ENCODE measurements at places on chromosomes 12 and 14.

DNA sequence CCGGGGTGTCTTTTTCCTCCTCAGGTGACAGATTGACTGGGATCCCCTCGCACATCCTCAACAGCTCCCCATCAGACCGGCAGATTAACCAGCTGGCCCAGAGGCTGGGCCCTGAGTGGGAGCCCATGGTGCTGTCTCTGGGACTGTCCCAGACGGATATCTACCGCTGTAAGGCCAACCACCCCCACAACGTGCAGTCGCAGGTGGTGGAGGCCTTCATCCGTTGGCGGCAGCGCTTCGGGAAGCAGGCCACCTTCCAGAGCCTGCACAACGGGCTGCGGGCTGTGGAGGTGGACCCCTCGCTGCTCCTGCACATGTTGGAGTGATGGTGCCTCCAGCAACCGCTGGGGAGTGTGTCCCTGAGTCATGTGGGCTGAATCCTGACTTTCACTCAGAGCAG, 172.8 kb downstream of the CRADD start:
- DNase-seq = no peak

DNA sequence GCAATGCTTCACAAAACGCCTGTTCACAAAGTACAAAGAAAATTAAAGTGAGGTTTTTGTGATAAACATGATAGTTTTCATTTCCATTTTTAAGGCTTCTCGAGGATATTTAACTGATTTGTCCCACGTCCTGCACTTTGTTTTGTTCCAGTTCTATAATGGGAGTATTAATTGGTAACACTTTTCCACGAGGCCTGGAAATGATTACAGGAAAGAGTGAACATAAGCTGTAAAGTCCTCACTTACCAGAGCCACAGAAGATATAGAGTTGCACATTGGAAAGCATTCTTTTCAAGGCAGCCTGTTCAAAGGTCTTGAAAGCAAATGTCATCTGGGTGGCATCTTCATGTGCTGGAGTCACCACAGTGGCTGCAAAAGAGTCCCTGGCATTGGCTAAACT, 1236.6 kb downstream of the BCL11B start:
- no peak for DNase-seq

DNA sequence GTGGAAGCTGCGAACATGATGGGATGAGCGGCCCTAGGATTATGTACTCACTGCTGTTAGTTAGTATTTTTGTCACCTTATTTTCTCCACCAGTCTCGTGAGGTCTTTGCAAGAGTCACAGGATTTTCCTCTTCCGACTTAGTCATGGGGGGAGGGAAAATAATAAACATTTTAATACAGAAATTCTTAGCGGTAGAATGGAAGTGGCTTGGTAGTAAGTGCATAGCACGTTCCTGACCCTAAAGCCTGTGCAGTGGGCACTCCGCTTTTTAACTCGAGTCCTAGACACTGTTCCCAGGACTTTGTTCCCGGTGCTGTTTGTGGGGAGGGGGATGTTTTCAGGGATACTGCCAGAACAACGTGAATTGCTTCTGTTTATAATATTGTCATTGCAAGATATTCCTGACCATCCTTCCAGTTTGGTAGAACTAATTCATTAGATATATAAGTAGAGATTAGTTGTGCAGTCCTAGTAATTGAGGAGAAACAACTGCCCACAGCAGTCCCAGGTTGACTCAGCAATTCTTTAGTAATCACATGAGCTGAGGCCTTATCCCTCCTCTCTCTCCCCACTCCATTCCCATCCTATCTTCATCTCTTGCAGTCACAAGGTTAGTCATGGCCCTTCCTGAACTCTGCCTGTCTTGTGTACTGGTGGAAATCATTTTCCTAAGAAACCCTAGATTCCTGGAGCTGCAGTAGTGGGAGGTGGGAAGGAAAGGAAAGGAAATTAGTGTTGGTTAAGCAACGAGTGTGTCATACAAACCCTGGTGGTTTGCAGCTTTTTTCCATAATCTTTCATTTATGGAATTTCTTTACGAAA, 799 bp downstream of the SLC38A6 start:
- DNase-seq = no peak

DNA sequence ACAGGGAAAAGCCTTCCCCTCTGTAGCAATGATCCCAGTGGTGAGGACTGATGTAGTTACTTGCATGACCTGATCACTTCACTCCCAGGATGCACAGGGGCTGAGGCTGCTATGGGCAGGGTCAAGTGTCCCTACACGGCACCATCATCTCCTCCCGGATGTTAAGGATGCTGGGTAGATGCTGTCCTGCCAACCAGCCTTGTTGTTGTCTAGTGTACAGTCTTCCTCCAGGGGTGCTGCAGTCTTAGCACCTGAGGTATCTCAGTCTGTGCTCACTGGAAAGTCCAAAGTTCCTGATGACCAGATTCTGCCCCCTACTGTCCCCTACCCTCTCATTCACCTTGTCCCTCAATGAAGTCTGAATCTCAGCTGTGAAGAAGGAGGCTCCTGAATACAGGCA, 20.1 kb downstream of the CPM start:
- no peak for DNase-seq

DNA sequence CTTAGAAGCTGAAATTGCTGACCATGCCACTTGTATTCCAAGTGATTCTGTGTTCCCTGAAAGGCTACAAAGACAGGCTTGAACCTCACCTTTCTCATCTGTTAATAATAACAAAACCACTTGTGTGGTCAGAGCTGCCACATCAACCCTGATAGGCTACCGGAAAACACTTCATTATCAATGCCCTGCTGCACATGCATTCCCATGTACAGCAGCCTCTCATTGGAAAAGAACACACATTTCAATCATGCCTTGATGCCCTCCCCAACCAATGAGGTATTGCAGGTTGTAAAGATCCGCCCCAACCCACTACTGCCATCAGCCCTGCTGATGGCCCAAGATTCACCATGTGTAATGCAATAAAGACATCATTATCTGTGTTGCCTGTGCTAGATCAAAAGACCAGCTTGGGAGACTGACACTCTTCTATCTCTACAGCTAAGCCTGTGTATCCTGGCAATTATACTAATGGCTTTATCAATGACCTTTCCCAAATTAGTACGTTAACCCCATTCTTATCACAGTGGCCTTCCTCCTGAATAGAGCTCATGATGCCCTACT, 2.8 kb downstream of the GPR19 start:
- DNase-seq = no peak

- DNase-seq = no peak
These were observed 97.6 kb downstream of the EFCAB11 start for GRCh38 chr14:89856871-89857345.

DNA sequence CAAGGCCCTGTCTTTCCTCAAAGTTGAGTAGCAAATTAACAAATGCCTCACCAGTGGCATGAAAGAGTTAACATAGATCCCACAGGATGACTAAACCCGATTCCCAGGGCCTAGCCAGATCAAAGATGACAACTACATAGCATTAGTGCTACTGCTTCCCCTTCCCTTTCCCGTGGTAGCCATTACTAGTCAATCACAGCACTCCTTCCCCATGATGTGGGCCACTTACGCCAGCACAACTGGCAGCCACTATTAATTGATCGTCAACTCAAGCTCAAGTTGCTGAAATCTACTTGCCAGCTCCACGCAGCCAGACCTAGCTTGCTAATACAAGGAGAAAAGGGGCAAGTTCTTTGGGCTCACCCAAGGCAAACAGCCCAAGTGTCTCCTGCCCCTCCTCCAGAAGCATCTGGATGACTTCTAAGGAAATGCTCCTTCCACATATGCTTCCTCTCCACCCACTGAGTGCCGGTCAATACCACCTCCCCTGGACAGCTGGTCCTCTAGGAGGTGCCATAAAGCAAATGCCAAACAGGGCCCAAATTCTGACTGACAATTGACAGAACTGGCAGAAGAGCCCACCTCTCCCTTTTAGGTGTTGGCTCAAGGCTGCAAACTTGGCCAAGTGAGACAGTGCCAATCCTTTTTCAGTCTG, 72.6 kb downstream of the NUAK1 start:
- no peak for DNase-seq

DNA sequence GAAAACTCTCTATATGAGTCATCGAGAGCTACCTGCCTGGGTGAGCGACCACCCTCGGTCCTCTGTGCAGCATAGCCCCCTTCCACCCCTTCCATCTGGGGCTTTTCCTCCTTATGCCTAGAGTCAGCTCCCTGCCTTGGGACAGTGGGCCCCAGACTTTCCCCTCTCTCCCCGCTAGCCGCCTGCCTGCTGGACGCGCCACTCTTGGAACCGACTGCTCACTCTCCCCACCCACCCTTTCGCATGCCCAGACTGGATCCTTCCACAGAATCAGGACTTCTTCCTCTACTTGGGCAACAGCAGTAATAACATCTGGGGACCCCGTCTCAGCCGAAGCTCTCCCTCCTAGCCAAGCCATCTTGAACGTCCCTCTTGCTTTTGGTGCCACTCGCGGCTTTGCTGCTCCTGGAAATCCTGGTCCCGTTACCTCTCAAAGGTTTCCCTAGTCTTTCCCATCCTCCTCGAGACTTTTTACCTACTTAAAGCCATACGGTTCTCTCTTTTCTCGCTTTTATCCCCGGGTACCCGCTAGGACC, 671 bp downstream of the ESYT1 start:
- DNase-seq = no peak

- DNase-seq = no peak
These were observed 262.7 kb upstream of the ALG10B start for GRCh38 chr12:38053655-38054464.

GRCh38 chr12:58504143-58504938, 416.0 kb downstream of the LRIG3 start:
- DNase-seq = no peak

DNA sequence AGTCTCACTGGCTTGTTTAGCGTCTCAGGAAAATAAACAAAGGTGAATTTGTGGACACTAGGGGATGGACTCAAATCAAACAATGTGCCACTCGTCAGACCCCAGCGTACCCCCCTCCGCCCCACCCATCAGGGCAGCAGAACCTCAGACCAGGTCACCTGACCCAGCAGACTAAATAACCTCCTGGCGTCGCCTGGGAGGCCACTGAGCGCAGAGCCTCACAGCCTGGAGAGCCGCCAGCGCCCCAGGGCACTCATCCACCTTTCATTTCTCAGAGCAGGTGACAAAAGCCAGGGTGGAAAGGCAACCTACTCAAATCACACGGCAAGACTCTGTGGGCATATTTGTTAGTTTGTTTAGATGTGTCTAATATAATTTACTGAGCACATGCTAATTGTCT, 100.9 kb downstream of the DICER1 start:
- no peak for DNase-seq

GRCh38 chr12:24903329-24904088, 45.4 kb downstream of the BCAT1 start:
- no peak for DNase-seq

DNA sequence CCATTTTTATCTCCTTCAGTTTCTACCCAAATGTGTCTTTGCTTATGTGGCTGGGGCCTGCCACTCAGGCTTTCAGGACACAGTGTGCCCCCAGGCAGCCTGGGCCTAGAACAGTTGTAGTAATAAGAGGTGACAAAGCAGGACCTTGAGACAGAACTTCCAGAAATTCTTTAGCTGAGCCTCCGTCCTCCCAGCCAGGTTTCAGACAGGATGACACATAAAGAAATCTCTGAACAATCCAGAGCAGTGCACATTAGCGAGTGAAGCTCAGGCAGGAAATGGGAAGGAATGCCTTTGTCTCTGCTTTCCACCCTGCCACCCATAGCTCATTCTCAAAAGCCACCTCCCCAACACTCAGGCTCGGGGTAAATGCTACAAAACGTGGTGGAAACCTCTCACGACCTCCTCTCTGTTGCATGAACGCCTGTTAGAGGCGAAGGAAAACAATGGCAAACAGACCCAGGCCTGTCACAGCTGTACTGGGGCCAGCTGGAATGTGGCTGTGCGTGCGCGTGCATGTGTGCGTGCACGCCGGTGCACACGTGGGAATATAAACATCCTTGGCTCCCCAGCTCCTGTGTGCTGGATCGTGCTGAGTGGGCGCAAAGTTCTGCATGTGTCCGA, 286.7 kb downstream of the ZFP36L1 start:
- DNase-seq = no peak

GRCh38 chr12:130559806-130560205, 156.3 kb downstream of the RIMBP2 start:
- no peak for DNase-seq

DNA sequence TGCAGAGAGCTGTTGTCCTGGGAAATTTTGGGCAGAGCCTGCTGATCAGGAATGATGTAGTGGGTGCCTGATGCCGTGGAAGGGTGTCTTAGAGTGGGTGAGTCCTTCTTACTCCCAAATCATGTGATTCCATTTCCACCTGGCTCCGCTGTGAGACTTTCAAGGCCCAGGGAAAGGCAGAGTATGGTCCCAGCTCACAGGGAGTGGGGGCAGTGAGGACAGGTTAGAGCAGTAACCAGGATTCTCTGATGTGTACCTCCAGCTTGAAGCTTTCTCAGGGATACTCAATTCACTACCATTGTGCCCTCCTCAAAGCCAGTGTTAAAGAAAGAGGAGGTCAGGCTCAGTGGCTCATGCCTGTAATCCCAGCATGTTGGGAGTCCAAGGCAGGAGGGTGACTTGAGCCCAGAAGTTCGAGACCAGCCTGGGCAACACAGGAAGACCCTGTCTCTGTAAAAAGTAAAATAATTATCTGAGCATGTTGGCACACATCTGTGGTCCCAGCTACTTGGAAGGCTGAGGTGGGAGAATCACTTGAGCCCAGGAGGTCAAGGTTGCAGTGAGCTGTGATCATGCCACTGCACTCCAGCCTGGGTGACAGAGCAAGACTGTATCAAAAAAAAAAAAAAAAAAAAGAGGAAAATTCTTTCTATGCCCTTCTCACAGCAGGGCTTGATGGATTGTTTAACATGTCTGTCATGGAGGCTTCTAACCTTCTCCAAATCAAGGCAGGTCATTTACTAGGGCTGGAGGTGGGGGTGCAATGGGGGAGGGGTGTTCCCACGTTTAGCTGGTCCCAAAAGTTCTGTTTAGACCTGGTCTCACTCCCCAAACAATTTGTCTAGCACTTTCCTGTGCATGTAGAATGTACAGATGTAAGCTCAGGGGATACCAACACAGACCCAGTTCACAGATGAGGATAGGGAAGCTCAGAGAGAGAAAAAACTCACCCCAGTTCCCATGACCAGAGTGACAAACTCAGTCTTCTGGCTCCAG, 12.5 kb upstream of the IQSEC3 start:
- DNase-seq = no peak

DNA sequence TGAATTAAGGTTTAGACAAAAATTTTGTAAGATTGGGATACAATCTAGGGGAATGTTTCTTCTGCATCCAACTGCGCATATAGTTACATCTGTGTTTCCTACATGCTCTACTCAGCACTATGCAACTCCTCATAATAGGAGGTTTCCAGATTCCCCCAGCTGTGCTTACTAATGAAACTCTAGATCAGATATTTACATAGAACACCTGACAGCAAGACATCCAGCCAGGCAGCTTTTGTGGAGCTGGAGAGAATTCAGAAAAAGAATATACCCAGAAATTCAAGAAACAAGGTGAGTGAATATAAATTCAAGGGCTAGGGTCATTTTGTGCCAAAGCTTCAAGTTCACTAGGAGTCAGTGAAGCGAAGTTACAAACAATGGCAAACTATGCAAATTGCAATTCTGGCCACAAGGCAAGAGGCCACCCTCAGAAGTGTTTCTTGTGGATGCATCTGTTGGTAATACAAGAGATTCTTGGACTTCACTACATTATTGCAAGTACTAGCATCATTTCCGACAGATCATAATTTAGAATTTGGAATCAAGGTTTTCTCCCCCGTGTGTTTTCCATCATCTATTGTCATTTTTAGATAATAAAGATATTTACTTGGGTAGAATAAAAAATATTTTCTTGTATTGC, 341.2 kb upstream of the NAV3 start:
- DNase-seq = no peak

GRCh38 chr12:97754306-97754705, 291.7 kb downstream of the RMST start:
- no peak for DNase-seq

GRCh38 chr12:40999210-40999609, 188.9 kb upstream of the PDZRN4 start:
- DNase-seq = no peak

GRCh38 chr12:40947797-40948196, 240.3 kb upstream of the PDZRN4 start:
- no peak for DNase-seq

Data from activated CD4-positive, CD25-positive, alpha-beta regulatory T cell treated with anti-CD3 and anti-CD28 coated beads, Interleukin-2, amount 50 U/mL, for 16 hours (primary cell).